GM13977 (cell line): ENCODE measurements at places on chromosomes 16 and 17.

DNA sequence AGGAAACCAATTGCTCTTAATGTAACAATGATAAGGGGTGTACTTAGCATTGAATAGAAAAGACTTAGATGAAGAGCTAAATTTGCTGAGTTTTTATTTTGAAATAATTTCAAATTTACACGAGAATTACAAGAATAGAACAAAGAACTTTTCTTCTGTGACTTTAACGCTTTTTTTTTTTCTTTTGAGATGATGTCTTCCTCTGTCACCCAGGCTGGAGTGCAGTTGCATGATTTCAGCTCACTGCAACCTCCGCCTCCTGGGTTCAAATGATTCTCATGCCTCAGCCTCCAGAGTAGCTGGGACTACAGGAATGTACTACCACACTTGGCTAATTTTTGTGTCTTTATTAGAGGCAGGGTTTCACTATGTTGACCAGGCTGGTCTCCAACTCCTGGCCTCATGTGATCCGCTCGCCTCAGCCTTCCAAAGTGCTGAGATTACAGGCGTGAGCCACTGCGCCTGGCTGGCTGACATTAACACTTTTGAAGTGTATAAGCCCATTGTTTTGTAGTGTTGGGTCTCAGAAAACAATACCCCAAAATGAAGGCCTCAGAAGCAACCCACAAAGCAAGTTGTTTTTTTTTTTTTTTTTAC is 2.1 kb downstream of the TEN1 start:
- DNase-seq, result no peak

- DNase-seq, result no peak
Measured at GRCh38 chr16:30637944-30638343, 12.8 kb upstream of the PRR14 start.

GRCh38 chr16:72937360-72937759 is 110.6 kb downstream of the ZFHX3 start:
- no peak for DNase-seq

GRCh38 chr17:43353393-43353792 is 45.4 kb upstream of the ARL4D start:
- DNase-seq, result no peak

GRCh38 chr16:10556236-10556635 is 24.2 kb downstream of the EMP2 start:
- no peak for DNase-seq

DNA sequence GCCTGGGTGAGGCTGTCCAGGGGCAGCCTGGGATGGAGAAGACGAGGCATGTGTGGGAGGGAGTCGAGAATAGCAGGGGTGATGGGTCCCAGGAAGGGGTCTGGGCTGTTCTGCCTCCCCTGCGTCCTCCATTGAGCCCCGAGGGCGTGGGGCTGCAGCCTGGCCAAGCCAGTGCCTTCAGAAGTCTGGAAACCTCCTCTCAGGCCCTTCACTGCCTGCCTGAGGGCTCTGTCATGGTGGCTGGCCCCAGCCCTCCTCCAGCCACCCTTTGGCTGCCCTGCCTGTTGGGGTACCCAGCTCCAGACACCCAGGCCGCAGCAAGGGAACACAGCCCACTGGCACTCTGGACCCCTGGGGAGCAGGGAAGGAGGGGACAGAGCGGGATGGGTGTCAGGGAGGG is 27.6 kb downstream of the ENGASE start:
- no peak for DNase-seq

DNA sequence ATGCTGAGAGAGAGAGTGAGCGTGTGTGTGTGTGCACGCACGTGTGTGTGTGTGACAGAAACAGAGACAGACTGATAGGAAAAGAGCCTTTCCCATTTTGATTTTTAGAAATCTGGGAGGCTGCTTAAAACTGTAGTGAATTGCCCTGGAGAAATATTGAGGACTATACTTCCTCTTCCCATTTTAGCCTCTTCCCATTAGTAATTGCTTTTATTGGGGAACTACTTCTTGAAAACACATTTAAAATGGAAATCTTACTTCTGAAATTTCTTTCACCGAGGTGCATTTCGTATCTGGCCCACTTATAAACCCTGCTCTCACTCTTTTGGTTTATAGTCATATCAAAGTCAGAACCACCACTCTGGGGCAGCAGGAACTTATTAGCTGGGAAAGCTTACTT is 47.1 kb downstream of the NUP93 start:
- DNase-seq, result no peak

DNA sequence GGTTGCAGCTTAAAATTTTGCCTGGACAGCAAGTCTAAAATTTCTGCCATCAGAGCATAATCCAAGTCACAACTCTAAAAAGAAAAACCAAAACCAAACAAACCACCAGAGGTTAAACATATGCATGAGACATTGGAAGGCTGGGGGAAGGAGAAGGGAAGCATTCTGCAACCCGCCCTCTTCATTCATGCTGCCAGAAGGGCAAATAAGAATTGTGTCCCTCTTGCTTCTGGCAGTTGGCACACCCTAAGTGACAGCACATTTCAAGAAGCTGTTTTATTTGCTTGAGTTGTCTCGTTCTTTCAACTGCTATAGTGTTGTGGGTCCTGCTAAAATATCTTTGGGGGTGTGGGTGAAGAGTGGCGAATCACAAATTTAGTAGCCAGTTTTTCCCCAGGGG is 99.6 kb downstream of the SKAP1 start:
- DNase-seq, result no peak

DNA sequence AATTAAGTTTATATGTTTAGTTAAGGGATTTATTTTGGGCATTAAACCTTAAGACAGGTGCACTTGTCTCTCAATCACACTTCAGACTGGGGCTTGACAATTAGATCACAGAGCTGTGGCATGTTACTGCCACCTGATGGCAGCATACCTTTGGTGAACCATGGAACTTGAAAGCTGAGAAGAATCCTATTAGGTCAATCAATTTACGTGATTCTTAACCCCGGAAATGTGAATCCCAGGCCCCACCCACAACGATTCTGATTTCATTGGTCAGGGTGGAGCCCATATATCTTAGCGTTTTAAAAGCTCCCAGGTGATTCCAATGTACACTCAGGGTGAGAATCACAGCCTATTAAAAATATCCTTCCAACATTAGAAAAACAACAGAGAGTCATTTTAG is 91.0 kb downstream of the GSG1L start:
- peak; percentile 72 for DNase-seq

DNA sequence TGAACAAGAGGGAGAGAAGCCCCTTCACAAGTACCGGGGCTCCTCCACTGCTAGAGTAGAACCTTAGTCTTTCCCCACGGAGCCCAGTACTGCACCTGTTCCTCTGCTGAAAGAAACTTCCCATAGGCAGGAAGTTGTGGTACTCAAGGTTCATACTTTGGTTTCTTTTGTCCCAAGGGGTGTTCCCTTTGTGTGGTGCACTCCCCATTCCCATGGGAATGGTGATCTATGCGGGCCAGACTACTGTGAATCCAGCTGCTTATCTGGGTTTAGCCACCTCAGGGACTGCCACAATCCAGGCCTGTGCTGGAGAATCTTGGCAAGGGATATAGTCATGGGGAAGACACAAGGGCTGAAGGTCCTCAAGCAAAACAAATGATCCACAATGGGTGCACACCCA is 110.6 kb downstream of the PHKB start:
- no peak for DNase-seq

DNA sequence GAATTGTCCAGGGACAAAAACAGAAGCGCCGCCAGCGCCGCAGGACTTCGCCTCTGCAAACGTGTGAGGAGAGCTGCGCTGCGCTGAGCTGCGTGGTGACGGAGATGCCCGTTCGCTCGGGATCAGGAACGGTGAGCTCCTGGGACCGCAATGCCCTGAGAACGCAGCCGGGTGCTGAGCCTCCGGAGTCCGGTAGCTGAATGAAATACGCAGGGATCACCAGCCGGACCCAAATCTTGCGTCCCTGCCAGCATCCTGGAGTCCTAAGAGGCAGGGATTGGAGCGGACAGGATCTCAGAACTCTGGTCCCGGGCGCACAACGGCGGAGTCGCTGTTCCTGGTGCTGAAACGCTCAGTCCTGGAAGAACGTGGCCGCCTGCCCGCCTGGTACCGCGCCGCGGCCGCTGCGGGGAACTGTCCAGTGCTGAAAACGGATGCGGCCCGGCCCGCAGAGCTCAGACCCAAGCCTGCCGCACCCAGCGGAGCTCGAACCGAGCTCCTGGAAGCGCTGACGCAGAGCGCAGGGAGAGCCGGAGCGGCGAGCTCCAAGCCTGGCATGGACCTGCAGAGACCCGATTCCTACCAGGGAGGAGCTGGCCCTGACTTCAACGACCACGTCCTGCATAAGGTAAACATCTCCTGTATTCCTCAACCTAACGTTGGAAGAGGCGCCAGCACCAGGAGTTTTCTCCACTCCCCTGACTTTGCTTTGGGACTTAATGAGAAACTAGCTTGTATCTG is 41.5 kb downstream of the CD300LF start:
- DNase-seq, result peak; percentile 60
